NCI-H446 treated with DMSO at 0.1 percent for 48 hours (cell line): ENCODE measurements at places on chromosomes 2 and 18.

DNA sequence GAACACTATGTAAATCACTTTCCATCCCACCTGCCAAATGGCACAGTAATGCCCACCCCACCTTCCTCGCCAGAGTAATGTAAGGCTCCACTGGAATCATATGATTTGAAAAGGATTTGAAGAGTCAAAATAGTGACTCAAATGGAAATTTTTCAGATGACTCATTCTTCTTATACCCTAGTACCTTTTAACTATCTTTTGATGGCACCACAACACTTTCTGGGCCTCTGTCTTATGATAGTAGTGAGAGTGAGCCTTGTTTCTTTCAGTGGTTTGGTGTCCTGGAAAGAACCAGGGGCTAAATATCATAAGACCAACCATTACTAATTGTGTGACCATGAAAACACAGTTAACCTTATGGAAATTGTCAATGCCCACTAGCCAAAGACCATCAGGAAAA, 235.4 kb upstream of the SLC14A2 start:
- DNase-seq: no peak

DNA sequence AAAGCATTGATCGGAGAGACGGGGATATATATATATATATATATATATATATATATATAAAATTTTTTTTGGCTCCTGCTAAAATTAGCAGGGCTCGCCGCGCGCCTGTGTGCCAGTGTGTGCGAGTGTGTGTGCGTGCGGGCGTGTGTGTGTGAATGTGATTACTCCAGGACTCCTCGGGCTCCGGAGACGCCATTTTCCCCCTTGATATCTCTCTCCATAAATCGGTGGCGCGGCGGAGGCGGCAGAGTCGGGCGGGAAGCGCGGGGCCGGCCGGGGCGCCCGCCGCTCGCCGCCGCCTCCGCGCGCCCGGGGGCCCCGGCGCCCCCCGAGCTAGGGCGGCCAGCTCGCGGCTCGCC, 795 bp upstream of the SETBP1 start:
- DNase-seq: peak; percentile 42

- DNase-seq: no peak
Measured at GRCh38 chr18:50011813-50012435, 183.0 kb downstream of the MYO5B start.

DNA sequence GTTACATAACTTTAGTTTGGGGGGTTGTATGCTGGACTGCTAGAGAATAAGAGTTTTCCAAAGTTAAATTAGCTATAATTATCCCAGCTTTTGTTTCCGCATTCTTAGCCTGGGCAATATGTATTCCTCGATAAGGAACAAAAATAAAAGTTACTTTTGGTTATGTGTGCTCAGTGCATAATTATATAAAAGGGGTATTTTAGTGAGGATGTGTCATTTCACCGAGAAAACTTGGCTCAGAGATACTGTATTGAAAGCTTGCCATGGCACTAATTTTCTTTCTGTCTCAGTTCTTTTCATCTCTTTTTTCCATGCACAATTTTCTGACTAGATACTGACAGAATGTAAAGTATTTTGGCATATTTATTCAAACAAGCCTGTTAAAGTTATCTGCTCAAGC, 28.2 kb downstream of the ARHGAP15 start:
- DNase-seq: peak; percentile 15

DNA sequence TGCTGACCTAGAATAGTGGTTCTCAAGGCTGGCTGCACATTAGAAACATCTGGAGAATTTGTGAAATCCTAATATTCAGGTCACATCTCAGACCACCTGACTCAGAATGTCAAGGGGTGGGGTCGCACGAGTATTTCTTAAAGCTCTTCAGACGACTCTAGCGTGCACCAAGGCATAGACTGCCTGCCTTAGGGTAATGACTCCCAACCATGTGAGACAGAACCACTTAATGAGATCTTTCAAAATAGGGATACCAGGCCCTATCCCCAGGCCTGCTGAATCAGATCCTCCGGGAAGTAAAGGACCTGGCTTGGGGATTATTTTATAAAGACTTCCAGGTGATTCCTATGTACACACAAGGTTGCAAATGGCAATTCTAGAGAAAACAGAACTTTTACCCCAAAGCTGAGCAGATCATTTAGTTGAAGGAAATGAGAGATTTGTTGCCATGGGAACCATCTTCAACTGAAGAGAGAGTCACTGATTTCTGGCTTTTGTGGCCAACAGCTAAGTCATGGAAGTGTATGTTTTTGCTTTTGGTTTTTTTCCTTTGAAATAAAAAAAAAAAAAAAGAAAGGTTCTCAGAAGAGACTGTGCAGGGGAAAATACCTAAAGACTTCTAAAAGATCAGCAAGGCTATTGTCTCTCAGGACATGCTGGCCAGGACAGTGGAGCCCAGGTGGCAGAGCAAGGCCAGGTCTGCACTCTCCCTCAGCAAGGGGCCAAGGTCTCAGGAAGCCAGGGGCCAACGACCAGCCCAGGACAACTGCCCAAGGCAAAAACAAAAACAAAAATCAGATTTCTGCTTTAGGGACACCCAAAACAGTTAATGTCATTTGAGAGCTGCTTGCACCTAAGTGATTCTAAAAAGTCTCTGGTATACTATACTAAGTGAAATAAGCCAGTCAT, 15.3 kb upstream of the LOXHD1 start:
- DNase-seq: no peak

DNA sequence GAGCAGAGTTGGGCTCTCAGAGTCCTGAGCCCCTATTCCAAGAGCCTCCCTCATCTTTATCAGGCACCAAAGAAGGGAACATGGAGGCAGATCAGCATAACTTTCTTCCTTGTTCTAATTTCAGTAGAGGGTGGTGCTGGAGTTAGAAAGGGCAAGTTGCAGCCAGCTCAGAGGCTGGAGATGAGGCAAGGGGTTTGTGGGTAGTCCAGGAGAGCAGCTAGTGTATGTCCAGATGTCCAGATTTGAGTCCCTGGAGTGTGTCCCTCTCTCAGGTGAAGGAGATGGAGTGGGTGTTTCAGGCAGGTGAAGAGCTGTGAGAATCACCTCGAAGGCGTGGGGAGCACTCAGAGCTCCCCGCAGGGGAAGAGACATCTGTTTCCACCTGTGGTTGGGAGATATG, 478 bp upstream of the PRKAG3 start:
- no peak for DNase-seq

DNA sequence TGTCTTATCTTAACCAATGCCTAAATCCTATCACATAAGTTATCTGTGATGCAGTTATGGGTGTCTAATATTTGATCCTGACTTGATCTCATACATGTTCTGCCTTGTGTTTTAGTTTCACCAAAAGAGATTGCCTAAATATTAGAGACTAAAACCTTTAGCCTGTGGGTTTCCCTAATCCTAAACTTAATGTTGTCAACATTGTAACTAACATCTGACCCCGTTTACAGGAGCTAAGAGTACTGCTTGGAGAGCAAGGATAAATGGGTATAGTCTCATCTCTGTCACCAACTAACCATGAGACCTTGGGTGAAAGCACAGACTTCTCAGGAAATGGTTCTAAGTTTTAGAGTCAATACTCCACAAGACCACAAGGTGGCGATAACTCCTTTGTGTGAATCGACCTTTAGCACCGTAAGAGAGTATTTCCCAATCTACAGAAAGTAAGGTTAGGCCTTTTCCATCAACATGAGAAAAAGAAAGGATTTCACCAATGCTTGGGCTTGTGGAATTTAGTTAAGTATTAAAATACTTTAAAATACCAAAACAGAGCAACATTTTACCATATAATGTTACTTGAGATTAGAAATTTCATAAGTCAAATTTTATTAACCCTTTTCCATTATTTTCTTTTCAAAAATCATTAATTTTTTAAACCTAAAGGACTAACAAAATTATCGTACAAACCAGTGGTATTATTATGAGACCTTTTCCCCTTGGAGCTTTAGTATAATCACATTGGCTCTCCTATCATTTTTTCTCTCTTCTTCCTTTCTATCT, 60.5 kb downstream of the G6PC2 start:
- DNase-seq: peak; percentile 14

GRCh38 chr2:162125138-162125537, 26.9 kb downstream of the GCG start:
- DNase-seq: no peak

DNA sequence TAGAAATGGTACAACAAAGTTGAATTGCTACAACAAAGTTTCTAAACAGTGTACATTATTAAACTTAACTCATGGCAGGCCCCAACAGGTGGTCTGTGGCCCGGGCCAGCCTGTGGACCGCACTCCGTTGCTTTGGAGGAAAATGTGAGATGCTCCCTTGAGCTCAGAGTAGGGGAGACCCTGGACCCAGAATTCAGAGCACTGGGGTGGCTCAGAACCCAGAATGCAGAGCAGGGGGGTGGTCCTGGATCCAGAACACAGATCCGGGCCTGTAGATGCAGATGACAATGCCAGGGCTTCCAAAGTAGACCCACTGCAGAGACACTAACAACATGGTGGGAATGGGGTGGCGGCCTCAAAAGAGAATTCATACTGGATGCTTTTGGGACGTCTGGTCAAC, 311.0 kb downstream of the NDUFA10 start:
- no peak for DNase-seq

- DNase-seq: no peak
Measured at GRCh38 chr2:216057688-216058193, 23.9 kb downstream of the PECR start.

GRCh38 chr2:113173542-113174375, at the start of gene PSD4:
Gene PSD4, plus strand, starts transcription at chr2:113173971. Its CDS starts 8,486 bp downstream, at chr2:113182457.
- DNase-seq: no peak

- no peak for DNase-seq
Measured at GRCh38 chr2:12288048-12288447, 428.7 kb upstream of the TRIB2 start.

GRCh38 chr2:205574001-205574400, 108.3 kb upstream of the NRP2 start:
- no peak for DNase-seq

- no peak for DNase-seq
Measured at GRCh38 chr18:69021211-69021805, 223.4 kb downstream of the CCDC102B start.

DNA sequence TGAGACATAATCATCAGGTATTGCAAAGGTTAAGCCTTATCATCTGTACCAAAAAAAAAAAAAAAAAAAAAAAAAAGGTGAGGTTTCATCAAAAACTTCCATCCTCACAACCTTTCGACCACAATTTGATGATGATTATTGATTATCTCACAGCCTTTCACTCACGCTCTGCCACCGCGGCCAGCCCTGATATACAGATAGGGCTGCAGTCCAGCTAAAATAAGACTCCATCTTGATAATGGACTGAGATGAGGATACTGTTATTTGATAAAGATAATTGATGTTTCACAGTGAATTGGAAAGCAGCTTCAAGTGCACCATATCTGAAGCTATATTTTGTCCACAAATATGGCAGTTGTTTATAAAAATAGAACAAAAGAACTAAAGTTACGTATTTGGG, 159.7 kb upstream of the BOD1L2 start:
- no peak for DNase-seq

DNA sequence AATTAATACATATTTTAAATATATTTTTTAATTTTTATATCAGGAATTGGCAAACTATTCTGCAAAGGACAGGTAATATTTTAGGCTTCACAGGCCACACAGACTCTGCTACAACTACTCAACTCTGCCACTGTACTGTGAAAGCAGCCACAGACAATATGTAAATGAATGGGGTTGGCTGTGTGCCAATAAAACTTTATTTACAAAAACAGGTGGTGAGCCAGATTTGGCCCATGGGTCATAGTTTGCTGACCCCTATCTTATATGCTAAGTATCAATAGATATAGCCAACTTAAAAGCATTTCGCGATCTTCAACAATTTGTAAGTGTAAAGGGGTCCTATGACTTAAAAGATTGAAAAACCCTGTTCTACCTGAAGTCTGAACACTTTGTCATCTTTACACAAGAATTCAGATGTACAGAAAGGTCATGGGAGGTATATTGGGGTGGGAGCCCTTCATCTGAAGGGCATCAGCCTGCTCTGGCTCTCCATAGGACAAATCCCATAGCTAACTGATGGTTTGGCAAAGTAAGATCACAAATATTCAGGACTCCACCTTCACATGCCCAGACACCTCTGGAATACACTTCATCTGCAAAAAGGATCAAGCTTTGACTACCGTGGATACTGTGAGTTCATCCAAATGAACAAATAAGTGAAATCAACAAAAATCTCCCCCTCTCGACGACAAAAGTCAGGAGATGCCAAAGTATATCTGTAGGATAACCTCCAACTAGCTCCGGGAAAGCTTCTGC, 65.9 kb downstream of the C1D start:
- no peak for DNase-seq

GRCh38 chr2:216424274-216424673, 12.0 kb downstream of the SMARCAL1 start:
- DNase-seq: no peak

DNA sequence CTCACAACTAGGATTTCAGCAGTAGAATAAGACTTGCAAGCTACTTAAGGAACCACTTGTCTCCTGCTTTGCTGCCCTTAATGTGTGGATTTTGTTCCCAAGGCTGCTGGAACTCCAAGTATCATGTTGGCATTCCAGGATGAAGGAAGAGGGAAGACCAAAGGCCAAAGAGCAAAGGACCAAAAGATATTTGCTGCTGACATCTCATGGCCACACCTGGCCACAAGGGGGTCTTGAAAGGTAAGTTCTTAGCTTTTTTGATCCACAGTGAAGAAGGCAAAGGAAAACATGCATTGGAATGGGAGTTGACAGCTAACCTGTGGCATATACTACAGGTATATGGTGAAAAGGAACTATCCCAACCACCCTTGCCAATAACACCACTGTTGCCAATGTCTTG, 3.9 kb upstream of the MATN3 start:
- DNase-seq: no peak

DNA sequence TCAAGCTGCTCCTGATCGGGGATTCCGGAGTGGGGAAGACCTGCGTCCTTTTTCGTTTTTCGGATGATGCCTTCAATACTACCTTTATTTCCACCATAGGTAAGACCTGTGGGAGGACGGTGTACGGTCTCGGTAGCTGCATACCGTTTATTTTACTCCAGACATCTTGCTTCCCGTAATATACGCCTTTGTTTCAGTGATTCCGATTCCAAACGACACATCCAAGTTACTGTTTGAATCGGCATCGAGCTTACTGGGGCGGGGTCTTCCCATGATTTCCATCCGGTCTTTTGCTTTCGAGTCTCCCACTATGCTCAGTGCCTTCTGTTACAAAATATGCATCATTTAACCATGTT, 731 bp downstream of the RAB10 start:
- DNase-seq: no peak

- no peak for DNase-seq
Measured at GRCh38 chr2:181253438-181253837, 203.7 kb upstream of the ITGA4 start.

DNA sequence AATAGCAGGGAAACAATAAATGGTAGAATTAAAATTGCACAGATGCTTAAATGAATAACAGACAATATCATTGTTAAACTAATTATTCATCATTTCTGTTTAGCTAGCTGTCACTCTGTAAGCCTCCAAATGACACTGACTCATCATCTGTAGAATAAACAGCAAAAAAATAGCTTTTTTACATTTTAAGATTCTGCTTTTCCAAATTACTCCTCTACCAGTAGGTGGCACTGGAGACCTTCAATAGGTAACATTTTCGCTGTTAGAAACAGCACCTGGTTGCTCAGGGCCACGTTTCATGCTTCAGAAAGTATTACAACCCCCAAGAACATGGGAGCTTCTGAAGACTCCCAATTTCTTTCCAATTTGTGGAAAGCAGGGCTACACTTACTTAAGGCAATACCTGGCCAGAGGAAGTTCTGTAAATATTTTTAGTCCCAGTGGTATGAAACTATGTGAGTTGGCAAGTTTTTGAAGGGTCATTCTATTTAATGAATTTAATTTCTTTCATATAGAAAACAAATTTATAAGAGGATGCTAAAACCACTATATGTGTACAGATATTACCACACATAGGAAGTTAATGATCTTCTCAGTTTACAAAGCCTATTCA, 45.4 kb downstream of the TTN start:
- DNase-seq: peak; percentile 37

- DNase-seq: no peak
Measured at GRCh38 chr2:144281476-144281875, 238.4 kb downstream of the ZEB2 start.
